ELF-1 (cell line): ENCODE measurements at places on chromosomes 5 and 9.

- DNase-seq: no peak
These were observed 45.9 kb downstream of the ANXA2R start for GRCh38 chr5:42994246-42994554.

DNA sequence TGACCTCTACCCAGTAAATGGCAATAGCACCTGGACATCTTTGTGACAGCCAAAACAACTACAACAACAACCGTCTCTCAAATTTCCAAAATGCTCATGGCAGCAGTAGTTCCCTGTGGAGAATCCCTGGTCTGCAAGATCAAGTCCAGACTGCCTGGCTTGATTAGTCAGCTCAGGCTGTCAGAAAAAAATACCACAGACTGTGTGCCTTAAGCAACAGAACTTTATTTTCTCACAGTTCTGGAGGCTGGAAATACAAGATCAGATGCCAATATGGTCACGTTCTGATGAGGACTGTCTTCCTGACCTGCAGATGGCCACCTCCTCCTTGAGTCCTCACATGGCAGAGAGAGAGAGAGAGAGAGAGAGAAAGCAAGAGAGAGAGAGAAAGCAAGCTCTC is 52.3 kb upstream of the MOCS2 start:
- DNase-seq: no peak

- peak; percentile 71 for DNase-seq
These were observed 109.8 kb downstream of the RGS3 start for GRCh38 chr9:113573046-113573958.

DNA sequence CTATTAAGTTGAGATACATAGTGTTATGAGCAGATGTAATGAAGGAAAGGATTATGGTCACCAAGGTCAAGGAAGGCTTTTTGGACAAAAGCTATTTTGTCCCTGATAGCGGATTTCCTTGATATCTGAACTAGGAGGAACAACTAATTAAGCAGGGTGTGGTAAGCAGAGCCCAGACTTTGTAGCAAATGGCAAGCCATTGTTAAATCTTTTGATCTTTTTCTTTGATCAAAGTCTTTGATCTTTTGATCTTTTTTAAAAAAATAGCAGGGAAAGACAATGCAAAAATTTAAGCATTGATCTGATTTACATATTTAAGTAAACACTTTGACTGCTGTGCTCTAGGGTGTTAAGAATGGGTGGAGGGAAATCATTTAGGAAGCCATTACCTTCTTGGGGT is 1242.0 kb downstream of the MAT2B start:
- DNase-seq: no peak

- no peak for DNase-seq
These were observed 232.3 kb upstream of the PTGER4 start for GRCh38 chr5:40447438-40447837.

DNA sequence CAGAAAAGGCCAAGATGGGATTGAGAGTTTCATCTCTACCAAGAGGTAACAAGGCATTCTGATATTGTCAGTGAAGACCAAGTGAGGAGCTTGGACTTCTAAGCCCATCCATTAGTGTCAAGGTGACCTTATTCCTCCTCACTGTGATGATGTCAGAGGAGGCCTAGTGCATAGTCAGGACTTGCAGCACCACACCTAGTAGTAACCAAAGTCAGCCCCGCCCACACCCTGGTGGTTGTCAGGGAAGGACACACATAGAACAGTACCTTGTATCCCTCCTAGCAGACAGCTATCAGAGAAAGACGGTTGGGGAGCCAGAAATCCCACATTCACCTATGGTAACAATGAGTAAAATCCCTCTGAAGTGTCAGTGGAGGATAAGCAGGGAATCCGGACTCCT is 111.7 kb downstream of the AP3B1 start:
- DNase-seq: peak; percentile 10

GRCh38 chr9:107368696-107369095 is 85.6 kb downstream of the RAD23B start:
- DNase-seq: no peak

DNA sequence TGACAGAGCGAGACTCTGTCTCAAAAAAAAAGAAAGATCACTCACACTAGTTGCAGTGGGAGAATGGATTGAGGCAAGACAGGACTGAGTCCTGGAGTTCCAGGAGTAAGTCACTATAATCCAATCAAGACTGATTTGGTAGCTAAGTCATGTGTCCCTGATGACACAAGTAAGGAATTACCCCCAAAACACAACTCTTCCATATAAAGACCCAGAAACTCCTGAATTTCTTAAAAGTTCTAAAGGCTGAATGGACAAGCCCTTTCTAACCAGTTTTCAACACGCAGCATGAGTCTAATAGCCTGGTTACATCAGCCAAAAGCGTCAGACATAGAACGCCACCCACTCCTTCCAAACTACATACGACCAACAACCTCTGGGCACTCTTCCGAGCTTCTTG is 2.5 kb downstream of the ZFP62 start:
- no peak for DNase-seq

DNA sequence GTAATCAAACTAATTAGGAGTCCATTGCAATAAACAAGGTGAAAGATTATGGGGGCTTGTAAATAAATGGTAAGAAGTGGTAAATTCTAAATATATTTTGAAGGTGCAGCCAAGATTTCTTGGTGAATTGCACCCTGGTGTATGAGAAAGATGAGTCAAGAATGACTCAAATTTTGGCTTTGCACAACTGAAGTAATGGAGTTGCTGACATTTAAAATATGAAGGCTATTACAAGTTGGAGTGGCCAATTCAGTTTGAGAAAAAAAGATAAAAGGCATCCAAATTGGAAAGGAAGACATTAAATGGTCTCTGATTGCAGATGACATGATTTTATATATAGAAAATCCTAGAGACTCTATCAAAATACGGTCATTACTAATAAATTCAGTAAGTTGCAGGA is 2330.6 kb downstream of the MAT2B start:
- DNase-seq: no peak

- no peak for DNase-seq
These were observed 368.1 kb downstream of the DTWD2 start for GRCh38 chr5:118620233-118620632.

- DNase-seq: no peak
These were observed 33.5 kb upstream of the SHOC1 start for GRCh38 chr9:111828193-111828592.

GRCh38 chr9:107309271-107309670 is 26.2 kb downstream of the RAD23B start:
- DNase-seq: no peak

GRCh38 chr9:135530146-135530545 is 8.9 kb downstream of the LCN1 start:
- no peak for DNase-seq

DNA sequence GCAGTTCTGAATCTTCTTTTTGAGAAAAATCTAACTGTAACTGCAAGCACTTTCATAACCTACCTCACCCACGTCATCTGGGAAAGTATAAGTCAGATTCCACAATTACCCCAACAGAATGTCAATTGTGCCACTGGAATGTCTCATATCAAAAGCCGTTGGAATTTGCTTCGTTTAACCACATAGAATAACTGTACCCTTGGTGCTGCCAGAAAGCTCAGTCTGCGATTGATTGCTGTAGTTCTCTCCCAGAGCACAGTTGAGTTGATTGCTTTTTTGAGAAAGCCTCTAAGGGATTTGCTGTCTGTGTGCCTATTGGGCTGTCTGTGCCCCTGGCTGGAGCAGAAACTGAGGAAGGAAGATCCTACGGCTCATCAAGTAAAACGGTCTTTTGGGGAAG is 583.6 kb downstream of the TMEM38B start:
- no peak for DNase-seq

DNA sequence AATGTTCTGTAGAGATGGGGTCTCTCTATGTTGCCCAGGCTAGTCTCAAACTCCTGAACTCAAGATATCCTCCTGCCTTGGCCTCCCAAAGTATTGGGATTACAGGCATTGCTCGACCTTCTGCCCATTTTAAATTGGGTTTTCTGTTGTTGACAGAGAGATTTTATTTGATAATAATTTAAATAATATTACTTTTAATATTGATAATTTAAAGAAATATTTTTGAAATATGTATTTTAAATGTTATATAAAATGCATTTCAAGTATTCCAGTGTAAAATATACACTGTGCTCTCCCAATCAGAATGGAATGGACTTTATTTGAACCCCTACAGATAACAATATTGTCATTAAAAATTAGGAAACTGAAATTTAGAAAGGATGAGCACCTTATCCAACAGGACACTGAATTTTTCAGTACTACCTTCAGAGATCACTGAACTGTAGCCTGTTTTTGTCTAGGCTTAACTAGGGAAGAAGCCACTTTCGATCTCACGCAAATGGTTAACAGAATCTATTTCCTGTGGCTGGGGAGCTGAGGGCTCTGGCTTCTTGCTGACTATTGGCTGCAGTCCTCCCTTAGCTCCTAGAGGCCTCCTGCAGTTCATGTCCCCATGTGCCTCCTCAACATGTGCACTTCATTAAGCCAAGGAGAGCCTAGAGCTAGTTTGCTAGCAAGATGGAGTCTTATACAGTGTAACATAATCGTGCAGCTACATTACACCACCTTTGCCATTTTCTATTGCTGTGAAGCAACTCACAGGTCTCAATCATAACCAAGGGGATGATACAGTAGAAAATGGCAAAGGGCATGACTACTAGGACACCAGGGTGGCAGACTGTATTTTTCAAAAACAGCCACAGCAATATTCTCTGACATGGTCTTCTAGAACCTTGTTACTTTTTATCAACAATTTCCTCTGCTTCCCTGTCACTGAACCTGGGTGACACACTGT is 150.0 kb downstream of the CDC42SE2 start:
- DNase-seq: no peak

GRCh38 chr9:71975833-71976232 is 64.4 kb downstream of the C9orf85 start:
- no peak for DNase-seq

DNA sequence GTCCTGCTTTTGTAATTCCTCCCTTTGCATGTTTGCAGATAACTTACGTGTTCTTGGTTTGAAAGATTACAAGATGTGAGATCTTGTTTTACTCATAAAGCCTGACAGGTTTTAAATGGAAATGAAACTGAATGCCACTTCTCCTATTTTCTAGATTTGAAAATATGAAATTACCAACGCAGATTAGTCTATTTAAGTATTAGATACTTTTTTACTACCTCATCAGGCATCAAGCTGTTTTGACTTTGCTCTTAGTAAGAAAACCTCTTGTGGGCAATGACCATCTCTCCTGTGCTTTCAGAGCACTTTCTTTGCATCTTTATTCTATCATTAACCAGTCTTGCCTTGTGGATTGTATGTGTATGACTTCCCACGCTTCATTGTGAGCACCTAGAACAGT is 3.5 kb downstream of the DMXL1 start:
- DNase-seq: no peak

- DNase-seq: no peak
These were observed 31.1 kb downstream of the AK8 start for GRCh38 chr9:132846918-132847515.

DNA sequence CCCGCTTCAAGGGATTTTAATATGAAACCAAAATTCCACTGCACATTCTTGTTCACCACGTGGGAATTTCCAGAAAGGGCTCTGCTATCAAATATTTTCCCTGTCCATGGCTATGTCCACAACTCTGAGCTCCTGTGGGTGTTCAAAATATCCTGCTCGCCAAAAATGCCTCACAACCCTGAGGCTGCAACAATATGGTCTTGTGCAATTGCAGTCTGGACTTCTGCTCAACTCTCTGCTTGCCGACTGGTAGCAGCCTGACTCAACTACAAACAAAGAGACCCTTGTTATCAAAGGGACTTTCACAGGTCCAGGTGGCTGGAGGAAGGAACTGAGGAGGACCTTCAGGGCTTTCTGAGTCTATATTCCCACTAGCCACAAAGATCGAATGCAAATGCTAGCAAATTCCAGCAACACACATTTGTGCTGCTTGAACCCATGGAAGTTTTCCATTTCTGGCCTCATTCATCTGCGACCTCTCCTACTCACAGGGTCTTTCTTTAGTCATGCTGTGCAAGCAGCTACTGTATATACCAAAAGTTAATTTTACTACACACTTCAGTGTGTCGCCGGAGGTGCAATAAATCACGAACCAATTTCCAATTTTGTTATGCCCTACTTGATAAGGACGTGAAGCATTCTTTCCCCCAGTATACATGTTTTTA is 169.2 kb upstream of the SLC30A5 start:
- no peak for DNase-seq

DNA sequence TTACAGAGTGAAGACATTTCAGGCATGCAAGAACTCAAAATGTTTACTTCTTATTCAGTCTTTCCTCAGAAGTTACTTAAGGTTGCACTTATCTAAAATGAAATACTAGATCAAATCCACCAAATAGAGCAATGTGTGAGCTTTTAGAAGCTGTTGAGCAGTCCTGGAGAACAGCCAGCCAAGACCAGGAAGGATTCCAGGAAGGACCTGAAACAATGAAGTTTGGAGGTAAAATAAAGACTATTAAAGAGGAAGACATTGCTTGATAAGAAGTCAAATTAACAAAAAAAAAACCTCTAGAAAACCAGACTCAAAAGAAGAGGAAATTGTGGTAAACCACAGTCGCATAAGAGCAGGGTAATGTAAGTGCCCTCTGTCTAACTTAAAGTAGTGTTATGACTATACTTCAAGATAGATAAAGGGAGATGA is 156.2 kb upstream of the S1PR3 start:
- DNase-seq: no peak

DNA sequence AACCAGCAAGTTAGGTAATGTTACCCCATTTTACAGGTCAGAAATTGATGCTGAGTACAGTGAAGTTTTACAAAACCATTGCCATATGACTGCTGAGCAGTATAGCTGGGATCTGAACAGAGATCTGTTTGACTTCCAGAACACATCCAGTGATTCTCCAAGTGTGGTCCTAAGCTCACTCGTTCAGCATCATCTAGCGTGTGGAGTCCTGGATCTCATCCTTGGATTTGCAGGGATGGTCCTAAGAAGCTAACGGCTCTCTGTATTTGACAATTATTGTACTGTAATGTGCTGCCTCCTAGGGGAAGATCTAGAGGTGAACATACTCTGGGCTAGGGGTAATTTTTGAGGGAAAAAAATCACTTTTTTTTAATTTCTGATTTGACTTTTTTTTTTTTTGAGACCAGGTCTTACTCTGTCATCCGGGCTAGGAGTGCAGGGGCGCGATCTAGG is 1.4 kb downstream of the SLC26A2 start:
- DNase-seq: no peak

DNA sequence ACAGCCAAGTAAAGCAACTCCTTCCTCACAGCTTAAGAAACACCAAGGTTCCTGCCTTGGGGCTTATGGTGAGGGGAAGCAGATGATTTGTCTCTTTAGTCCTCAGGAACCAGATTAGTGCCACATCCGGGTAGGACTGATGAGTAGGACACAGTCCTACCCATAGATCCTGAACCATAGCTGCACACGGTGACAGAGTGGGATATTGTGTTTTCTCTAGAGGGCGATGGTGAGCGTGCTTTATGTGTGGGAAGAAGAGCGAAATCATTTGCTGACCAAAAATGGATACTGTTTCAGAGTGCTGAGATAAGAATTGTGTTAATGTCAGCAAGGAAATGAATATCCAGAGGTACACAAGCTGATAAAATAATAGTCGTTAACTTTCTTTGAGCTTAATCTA is 209.0 kb upstream of the FBXL7 start:
- no peak for DNase-seq
